Stimulated activated CD8-positive, alpha-beta memory T cell treated with anti-CD3 and anti-CD28 coated beads, Interleukin-7, amount 100 ng/mL, for 24 hours (primary cell): ENCODE measurements at places on chromosomes 12 and 14.

- no peak for DNase-seq
Observed at GRCh38 chr12:79688376-79689060, 2.2 kb downstream of the PAWR start.

GRCh38 chr14:83614956-83615355 lies 1915.0 kb upstream of the FLRT2 start:
- DNase-seq = no peak

- DNase-seq = no peak
Observed at GRCh38 chr12:122963941-122964265, 2.4 kb downstream of the ABCB9 start.

DNA sequence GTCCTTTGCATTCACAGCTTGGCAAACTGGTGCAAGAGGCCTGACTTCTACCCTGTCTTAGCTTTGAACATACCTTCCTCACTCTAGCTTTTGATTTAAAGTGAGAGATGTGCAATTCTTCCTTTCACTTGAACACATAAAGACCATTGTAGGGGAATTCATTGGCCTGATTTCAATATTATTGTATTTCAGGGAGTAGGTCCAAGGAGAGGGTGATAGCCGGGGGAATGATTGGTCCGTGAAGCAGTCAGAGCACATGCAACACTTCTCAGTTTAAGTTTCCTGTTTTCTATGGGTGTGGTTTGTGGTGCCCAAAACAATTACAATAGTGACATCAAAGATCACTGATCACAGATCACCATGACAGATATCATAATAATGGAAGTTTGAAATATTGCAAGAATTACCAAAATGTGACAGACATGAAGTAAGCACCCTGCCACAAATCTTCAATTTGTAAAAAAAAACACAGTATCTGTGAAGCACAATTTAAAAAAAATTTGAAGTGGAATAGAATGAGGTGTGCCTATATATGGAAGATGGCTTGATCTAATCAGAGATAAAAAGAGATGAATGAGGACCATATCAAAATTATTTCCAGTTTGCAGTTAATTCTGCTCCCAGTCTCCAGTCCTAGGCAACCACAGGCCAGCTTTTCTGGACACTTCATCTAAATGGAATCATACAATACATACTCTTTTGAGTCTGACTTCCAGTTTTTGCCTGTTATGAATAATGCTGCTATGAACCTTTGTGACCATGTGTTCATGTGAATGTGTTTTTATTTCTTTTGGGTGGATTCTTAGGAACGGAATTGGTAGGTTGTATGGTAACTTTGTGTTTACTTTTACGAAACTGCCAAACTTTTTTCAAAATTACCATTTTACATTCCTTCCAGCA lies 23.2 kb downstream of the BORCS5 start:
- DNase-seq = no peak

DNA sequence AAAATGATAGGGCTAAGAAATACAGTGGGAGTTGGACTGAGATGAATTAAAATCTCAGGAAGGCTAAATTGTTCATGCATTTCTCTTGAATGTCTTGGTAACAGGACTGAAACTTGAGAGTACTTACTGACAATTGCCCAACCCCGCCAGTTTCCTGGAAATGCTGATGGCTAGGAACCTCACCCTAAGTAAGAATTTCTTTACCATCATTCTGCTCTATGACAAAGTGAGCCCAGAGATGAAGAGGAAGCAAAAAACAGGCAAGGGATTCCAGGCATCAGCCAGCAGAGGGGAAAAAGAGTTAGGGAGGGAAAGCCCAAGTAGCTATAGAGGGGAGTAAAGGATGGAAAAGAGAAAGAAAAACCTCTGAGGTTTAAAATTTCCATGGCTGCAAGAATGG lies 397.7 kb downstream of the MDGA2 start:
- no peak for DNase-seq

DNA sequence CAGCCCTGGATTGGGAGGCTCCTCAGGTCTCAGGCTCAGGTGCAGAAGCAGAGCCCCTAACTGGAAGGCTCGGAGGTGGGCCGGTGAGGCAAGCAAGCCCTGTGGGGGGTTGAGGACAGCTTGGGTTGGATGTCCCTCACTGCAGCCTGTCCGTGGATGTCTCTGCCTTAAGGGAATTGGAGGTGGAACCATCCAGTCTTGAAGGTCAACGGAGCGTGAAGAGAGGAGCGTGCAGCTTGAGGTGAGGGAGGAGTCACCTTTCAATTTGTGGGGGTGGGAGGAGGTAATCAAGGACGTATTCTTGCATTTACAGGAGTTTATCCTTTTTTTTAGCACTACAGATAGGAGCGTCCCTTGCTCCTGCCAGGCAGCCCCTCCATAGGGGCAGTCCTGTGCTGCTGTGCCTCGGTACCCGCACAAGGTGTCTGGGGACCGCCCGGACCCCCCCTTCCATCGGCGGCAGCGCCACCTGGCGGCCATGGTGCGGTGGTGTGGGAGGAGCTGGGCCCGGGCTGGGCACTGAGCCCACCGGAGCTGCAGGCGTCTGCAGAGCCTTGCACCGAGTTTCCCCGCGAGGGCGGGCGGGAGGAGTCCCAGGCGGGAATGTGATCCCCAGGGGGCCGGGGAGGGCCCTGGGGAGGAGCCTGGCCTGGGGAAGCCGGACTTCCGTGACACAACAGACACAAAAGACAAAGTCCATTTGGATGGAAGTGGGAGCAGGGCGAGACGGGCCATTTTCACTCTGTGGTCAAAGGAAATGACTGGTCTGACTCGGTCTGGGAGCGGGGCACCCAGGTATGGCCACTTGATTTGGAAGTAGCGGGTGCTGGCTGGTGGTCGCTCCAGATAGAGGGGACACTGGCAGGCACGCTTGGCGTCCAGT lies 864 bp downstream of the DNAJC22 start:
- DNase-seq = peak; percentile 59

DNA sequence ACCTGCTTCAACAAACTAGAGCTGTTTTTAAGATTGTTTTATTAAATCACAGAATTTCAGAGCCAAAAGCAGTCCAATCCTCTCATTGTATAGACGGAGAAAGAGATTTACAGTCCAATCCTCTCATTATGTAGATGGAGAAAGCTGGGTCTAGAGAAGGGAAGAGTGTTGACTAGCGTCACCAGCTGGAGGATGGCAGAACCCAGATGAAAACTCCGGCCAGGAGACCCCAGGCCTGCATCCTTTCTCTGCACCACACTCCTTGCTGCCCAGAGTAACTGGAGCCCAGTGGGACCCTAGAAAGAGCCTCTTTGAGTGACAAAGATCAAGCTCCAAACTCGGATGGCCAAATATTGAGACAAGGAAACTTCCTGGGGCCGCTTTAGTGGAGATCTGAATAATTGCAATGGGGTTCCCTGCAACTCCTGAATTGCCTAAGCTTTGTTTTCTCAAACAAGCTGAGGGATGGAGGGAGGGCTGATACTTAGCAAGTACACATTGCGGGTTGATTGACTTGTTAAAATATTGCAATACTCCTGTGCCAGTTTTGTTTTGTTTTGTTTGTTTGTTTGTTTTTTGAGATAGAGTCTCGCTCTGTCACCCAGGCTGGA lies 12.5 kb downstream of the AMDHD1 start:
- DNase-seq = no peak

DNA sequence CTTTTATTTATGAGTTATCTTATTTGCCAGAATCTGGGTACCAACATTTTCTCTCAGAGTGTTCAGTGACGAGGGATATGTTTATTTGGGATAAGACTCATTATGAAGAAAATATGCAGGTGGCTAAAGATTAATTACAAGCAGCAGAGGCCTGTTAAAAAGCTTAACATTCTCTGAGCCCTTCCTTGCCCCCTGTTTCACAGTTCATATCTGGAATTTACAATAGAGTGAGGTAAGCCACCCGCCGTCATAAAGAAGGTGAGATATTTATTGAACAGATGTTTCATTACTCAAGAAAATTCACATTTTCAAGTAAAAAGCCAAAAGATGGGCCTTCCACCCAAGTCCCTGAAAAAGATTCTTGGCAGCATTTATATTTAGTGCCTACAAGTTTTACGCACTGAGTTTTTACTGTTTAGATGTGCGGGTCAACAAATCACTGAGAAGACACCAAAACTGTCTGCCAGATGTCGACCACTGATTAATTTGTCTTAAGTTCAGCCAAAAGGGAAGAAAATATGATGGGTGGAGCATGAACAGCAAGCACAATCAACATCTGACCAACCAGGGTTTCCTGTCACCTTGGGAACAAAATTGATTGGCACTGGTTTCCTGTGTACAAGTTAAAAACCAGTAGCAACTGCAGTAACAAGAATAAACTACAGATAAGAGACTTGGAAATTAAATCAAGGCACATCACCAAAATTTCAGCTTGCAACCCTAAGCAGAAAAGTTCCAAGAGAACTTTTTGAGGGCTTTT lies 85.5 kb upstream of the PTPRB start:
- DNase-seq = no peak

DNA sequence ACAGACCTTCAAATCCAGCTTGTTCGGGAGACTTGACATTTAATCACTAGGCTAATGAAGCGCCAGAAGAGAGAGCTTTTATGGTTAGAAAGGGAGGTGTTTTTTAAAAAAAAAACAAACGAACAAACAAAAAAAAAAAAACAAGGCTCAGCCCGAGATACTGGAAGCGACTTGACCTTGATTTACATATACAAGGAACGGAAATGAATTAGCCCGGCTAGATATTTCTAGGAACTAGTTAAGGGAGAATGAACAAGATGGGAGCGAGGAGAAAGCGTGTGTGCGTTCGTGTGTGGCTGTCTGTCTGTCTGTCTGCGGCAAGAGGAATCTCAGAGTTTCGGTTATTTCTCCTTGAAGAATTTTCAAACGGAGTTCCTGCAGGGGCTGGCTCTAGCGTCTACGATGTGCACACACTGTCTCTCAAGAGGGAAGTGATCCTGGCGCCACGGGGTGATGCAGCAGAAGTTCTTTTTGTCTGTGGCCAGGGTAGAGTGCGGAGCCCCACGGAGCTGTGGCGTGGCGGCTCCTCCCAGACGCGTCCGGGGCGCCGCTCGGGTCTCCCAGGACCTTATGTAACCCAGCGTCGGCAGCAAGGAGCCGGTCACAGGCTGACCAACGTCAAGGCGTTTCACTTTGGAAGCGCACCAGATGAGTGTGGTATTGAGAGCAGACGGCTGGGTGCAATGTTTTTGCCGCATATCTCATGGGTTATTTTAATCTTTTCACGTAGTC lies 18.8 kb downstream of the SOCS2 start:
- no peak for DNase-seq

GRCh38 chr14:102754370-102755262 lies 22.6 kb upstream of the TRAF3 start:
- no peak for DNase-seq

DNA sequence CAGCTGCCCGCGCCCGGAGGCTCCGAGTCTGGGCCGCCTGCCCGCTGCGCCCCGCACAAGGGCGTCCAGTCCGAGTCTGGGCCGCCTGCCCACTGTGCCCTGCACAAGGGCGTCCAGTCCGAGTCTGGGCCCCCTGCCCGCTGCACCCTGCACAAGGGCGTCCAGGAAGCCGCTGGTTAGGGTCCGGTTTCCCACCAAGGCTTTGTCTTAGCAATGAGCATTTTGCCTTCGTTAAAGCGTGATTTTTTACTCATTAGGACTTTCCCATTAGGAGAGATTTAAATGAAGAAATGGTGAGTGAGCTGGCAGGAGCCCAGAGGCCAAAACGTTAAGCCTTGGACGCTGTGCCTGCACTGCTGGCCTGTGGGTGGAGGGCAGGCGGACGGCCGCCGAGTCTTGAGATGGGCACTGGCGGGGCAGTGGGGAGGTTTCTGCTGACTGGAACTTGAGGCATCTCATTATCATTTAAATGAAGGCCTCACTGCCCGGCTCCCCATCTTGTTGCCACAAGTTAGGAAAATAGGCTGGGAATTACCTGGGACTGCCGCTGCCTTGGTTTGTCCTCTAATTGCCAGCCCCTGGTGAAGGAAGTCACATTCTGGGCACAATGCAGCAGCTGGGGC lies 36.0 kb downstream of the FBRSL1 start:
- DNase-seq = no peak

GRCh38 chr14:102407258-102407657 lies 44.5 kb downstream of the TECPR2 start:
- DNase-seq = no peak

DNA sequence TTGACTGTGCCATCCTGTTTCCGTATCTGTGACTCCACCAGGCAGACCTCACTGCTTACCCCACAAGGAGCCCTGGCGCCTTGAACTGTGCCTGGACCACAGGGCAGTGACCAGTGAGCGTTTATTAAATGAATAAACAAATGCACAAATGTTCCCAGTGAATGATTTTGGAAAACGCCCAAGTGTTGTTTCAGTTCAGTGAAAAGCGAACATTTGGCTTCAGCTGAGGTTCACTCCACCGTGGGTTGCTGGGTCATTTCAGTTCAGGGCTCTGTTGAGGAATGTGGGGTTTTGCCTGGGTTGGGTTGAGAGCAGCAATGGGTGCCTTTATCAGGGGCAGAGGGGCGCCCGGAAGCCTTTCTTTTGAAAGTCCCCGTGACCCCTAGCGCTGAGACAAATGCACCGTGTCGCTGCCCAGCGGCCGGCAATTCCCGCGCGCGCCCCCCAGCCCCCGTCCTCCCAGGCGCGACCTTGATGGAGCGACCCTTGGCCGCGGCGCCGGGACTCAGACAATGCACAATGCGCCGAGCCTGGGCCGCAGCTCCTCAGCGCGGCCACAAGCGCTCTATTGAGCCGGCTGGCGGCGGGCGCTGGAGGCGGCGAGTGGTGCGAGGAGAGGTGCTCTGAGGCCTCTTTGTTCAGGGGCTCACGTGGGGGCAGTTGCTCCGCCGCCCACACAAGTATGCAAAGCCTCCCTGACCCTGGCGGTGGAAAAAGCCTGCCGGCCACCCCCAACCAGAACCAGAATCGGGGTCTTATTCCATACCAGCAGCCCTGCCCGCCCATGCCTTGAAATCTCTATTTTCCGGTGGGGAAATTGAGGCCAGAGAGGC lies 40.5 kb upstream of the CLMN start:
- DNase-seq = no peak

- no peak for DNase-seq
Observed at GRCh38 chr14:57864659-57865058, 1.2 kb downstream of the SLC35F4 start.

- DNase-seq = no peak
Observed at GRCh38 chr12:6954316-6955107, 3.4 kb downstream of the PTPN6 start.

GRCh38 chr12:885701-886100 lies 63.8 kb downstream of the RAD52 start:
- no peak for DNase-seq

GRCh38 chr12:112386726-112387125 lies 4.5 kb upstream of the HECTD4 start:
- DNase-seq = no peak

- DNase-seq = no peak
Observed at GRCh38 chr14:103121846-103122584, 1.2 kb upstream of the TNFAIP2 start.

DNA sequence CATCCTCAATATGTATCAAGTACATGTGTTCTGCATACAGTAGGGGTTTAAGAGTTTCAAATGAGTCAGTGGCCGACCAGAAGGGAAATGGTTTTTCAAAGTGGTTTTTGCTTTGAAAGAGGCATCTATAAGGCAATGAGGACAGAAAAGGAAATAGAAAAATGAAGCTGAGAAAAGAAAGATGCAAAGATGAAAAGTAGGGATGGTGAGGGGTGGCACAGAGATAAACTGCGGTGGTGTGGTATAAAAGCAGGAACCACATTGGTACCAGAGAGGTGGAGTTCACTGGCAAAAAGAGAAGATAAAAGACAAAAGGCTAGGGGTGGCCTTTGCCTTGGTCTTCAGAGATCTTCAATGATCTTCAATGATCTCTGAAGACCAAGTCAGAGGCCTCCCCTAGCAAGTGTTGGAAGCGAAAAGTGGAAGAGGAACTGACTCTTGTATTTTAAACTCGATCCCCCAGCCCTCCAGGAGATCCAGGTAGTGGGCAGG lies 144.0 kb upstream of the KRR1 start:
- no peak for DNase-seq
